ENCODE measurements at places on chromosomes 16 and 17.
A peak's percentile ranks its signal among the peaks of the same experiment; 100 is the strongest.

GRCh38 chr17:70378076-70378475 is 208.7 kb downstream of the KCNJ2 start:
- no peak for DNase-seq

DNA sequence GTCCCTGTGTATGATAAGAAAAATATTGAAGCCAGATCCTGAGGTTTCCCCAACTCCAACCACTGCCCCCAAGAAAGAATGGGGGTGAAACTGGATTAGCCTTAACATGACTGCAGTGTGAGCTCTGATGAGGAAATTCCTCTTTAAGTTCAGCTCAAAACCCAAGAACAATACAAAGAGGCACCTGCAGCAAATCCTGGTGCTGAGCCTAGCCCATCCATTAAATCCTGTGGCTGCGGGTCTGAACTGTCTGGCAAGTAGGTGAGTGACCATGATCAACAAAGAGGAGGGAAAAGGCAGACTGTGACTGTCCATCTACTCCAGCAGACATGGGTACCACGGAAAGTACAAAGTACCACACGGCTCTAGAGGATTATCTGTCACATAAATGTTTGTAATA is 64.2 kb downstream of the CREBBP start:
- DNase-seq, result no peak

GRCh38 chr16:20944861-20945574 is 44.4 kb downstream of the LYRM1 start:
- DNase-seq, result peak; percentile 13

DNA sequence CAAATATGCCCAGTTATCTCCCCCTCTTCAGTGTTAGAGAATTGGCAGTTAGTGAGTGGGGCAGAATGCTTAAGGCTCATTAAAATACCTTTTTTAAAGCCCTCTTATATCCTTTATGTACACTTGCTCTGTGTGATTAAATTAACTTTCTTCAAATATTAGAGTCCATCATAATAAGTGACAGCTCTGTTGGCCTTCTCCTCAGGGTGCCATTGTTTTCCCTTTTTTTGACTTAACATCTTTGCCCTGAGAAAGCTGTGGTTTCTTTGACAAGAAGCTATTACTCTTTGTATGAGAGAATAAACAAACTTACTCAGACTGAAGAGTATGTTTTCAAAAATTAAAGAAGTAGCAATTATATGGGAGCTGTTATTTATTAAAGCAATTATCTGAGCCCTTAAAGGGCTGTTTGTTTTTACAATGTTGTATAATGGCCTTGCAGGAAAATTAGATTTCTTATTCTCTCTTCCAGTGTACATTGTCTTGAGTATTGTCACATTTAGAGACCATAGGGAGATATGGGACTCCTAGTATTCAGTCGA is 13.4 kb downstream of the RBBP6 start:
- no peak for DNase-seq

DNA sequence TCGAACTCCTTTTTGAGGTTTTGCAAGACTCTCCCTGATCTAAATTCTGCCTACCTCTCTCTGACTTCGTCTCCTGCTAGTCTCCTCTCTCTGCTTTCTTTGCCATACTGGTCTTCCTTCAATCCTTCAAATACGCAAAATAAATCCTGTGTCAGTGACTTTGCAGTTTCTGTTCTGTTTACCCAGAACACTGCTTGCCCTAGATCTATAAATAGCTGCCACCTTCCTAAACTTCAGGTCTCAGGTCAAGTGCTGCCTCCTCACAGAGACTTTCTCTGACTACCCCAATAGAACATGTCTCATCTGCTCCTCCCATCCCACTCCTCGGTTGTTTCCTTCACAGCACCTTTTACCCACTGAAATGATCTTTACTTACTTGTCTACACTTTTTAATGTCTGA is 78.9 kb downstream of the TRIM37 start:
- no peak for DNase-seq

- no peak for DNase-seq
Measured at GRCh38 chr17:4163951-4164350, 21.0 kb downstream of the CYB5D2 start.

DNA sequence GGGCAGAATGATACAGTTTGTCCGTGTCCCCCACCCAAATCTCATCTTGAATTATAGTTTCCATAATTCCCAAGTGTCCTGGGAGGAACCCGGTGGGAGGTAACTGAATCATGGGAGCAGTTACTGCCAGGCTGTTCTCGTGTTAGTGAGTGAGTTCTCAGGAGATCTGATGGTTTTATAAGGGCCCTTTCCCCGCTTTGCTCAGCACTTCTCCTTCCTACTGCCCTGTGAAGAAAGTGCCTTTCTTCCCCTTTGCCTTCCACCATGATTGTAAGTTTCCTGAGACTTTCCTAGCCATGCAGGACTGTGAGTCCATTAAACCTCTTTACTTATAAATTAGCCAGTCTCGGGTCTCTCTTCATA is 28.9 kb upstream of the SEC14L1 start:
- no peak for DNase-seq

Measured in astrocyte of the spinal cord (primary cell).